ENCODE measurements at places on chromosomes 16 and 17.

GRCh38 chr17:64585146-64585545 lies 77.0 kb downstream of the SMURF2 start:
- no peak for DNase-seq

DNA sequence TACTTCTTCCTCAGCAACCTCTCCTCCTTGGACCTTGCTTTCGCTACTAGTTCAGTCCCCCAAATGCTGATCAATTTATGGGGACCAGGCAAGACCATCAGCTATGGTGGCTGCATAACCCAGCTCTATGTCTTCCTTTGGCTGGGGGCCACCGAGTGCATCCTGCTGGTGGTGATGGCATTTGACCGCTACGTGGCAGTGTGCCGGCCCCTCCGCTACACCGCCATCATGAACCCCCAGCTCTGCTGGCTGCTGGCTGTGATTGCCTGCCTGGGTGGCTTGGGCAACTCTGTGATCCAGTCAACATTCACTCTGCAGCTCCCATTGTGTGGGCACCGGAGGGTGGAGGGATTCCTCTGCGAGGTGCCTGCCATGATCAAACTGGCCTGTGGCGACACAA lies 429 bp downstream of the OR2C1 start:
- no peak for DNase-seq

DNA sequence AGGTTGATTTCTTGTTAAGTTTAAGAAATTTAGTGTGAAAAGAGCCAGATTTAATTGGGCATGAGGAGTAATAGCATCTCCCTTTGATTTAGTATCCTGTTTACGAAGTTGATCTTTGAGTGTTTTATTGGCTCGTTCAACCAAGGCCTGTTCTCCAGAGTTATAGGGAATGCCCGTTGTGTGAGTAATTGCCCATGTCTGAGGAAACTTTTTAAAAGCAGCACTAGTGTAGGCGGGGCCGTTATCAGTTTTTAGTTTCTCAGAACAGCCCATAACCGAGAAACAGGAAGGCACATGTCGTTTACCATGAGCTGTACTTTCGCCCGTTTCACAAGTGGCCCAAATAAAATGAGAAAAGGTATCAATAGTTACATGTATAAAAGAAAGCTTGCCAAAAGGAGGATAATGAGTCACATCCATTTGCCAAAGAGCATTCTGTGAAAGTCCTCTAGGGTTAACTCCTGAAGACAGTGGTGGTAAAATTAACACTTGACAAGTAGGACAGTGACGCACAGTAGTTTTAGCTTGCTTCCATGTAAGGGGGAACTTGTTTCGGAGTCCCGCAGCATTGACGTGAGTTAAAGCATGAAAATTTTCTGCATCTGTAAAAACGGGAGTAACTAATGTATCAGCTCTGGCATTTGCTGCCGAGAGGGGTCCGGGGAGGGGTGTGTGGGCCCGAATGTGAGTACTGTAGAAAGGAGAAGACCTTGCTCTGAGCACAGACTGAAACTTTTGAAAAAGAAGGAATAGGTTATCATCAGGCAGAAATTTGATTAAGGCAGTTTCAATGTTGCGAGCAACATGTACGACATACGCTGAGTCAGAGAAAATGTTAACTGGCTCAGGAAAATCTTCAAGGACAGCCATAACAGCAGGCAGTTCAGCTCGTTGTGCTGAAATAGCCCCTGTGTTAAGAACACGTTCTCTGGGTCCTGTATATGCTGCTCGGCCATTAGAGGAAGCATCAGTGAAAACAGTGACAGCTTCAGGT lies 18.5 kb upstream of the KCTD5 start:
- DNase-seq: peak; percentile 67

DNA sequence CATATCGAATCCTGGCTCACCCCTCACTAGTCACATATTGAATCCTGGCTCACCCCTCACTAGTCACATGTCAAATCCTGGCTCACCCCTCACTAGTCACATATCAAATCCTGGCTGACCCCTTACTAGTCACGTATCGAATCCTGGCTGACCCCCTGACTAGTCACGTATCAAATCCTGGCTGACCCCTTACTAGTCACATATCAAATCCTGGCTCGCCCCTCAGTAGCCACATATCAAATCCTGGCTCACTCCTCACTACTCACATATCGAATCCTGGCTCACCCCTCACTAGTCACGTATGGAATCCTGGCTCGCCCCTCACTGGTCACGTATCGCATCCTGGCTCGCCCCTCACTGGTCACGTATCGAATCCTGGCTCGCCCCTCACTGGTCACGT lies 156.7 kb upstream of the RPH3AL start:
- DNase-seq: no peak

DNA sequence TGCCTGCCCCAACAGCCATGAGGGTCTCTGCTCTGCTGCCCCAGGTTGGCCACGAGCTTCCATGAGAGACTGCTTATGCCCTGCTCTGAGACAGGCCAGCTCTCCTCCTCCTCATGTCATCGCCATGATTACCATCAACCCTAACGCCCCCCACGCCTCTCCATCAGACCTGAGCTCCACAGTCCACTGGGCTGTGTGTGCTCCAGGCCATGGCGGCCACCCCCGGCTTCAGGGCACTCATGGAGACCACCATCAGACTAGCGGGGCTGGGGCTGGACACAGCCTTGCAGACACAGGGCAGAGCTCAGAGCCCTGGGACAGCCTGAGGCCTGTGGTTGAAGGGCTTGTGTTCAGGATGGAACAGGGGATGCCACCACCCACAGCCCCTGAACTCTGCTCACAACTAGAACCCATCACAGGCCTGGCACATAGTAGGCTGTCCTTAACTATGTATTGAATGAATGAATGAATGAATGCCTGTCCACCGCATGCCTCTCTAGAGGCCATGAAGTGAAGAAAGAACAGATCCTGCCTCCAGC lies 14.6 kb downstream of the CNGB1 start:
- no peak for DNase-seq

GRCh38 chr16:7086822-7087616 lies 245.6 kb upstream of the RBFOX1 start:
- DNase-seq: no peak

- no peak for DNase-seq
Measured at GRCh38 chr17:43842975-43843325, 4.0 kb upstream of the CD300LG start.

- no peak for DNase-seq
Measured at GRCh38 chr17:4980644-4981216, 6.7 kb downstream of the CAMTA2 start.

DNA sequence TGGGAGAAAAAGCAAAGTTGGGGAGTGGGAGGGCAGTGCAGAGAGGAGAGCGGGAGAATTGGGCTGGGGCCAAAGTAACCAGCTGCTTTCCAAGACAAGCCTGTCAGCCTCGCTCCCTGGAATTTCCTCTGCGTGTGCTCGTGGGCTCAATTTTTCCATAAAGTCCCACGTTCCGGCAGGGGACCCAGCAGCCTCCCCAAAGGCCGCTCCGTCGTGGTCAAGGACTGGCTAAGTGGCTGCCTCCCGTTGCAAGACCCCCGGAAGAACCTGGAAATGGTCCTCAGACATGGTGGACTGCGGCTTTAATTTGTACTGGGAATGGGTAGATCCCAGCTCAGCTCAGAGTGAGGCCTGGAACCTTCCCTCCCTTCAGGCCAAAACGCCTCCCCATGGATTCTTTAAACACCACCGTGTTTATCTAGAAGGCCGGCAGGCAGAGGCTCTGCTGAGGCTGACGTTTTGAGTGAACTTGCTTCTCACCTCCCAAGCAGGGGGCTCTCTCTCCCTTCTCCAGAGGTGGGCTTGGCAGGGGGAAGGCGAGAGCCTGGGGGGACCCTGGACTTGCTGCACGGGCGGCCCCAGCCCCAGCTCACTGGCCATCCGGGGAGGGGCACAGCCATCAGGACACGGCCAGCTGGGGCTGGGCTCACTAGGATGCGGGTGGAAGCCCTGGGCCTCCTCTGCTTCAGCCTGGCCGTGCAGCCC lies 190.0 kb downstream of the C16orf95 start:
- no peak for DNase-seq

DNA sequence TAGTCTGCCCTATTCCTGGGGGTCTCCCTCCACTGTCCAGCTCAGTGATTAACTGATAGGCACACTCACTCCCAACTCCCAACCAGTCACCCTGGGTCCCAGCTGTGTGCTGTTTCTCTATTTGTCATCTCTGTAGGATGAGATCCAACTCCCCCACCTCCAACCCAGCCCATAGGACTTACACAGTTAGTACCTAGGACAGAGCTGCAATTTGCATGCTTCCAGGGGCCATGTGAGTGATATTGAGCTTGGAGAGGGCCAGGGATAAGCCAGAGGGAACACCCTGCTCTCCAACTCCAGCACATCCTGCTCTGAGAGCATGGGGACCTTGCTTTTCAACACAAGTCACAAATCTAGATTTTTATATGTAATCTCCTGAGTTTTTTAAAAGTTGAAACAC lies 8.8 kb downstream of the C17orf113 start:
- no peak for DNase-seq

DNA sequence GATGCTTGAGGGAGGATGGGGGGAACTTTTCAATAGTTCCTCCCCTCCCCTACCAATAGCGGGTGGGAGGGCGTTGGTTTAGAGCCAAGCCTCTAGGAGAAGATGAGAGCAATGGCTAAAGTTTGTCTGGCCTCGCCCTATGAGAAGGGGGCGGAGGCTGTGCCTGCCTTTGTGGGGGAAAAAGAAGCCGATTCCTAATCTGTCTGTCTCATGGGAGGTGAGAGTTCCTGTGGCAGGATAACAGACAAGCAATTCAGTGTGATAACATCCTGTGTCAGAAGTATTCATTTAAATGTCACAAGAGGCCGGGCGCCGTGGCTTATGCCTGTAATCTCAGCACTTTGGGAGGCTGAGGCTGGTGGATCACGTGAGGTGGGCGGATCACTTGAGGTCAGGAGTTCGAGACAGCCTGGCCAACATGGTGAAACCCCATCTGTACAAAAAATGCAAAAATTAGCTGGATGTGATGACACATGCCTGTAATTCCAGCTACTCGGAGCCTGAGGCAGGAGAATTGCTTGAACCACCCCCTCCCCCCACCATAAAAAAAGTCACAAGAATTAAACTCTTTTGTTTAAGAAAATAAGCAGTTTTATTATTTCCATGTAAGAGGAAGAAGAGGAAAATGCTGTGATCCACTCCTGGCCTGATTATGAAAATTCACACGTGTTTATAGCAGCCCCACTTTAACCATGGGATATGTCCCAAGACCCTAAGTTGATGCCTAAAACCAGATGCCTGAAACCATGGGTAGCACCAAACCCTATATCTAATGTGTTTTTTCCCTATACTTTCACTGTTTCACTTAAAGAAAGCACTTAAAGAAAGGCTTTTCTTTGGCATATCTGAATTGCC lies 1.7 kb downstream of the SLFN5 start:
- peak; percentile 73 for DNase-seq

- DNase-seq: no peak
Measured at GRCh38 chr17:14605267-14605599, 304.4 kb downstream of the HS3ST3B1 start.

DNA sequence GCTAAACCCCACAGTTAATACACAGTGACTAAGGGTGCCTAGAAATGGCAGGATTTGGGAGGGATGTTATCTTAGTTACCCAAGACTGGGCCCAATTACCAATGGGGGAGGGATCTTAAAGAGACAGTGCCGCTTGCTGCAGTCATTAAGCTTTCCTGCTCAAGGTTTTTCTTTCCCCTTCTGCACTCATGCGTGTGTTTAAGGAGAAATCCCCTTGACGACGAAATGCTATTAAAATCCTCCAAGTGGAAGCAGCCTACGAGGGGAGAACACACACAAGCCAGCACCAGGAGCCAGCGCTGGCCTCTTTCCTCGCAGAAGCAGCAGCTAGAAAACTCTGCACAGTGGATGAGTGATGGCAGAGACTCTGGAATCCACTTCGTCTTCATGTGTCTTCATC lies 22.0 kb downstream of the SALL1 start:
- no peak for DNase-seq

DNA sequence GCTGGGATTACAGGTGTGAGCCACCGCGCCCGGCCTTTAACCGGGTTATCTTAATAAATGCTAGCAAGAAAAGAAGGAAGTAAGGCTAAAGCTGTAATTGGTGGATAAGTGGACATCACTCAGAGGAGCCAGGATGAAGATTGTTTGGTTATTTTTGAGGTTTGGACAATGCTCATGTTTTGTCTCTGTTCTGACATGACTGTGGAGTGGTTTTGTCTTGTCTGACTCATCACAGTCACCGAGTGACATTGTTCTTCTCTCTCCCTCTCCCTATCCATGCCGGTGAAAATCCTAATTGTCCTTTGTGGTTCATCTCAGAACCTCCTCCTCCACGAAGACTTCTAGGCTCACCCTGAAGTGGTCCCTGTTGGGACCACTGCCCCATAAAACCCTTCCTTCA lies 23.5 kb upstream of the GRIN2A start:
- DNase-seq: no peak

DNA sequence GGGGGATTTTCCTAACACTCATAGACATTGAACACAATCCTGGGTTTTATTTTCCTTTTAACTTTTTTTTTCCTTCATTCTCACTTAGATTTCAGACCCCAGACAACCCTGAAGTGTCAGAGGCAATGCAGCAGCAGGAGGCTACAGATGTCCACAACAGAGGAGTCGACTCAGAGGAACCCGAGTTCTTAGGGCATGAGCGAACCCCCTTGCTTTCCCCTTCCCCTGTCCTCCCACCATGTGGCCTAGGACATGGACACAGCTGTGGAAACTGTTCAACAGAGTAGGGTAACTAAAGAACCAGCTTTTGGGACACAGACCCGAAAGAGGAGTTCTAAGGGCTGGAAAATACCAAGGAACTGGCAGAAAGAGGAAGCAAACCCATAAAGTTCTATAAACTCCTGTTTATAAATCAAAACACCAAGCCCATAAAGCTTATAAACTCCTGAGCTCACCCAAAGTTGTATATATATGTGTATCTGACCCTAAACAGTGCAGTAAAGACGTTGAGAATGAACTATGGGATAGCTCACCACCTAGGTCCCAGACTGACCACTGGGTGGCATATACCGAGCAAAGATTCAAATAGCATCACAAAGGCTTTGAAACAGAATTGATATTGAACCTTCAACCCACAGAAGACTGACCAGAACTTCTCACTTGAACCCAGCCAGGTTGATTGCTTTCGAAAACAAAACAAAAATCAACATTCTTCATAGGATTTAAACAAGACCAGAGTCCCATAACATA lies 33.9 kb downstream of the CMTM4 start:
- no peak for DNase-seq

GRCh38 chr17:70976447-70976846 lies 807.1 kb downstream of the KCNJ2 start:
- DNase-seq: no peak

- no peak for DNase-seq
Measured at GRCh38 chr17:8754890-8755289, 3.5 kb downstream of the SPDYE4 start.

GRCh38 chr17:59829217-59830006 lies 63.3 kb downstream of the TUBD1 start:
- peak; percentile 98 for DNase-seq

GRCh38 chr17:78133971-78134898 lies 3.7 kb downstream of the TMC8 start:
- DNase-seq: no peak

DNA sequence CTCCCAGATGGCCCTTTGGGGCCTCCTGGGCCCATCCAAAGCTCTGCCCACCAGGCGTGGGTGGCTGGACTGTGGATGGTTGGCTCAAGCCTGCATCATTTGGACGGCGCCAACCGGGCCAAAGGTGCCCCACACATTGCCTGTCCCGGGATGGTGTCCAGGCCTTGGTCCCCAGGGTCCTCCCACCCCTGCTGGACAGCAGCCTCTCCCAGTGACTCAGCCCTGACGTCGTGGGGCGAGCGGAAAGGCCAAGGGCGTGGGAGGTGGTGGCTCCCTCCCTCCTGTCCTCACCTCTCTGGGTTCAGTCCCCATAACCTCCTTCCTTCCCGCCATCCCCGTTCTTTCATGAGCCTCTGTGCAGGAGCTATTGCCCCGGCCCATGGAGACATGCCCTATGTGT lies 42.1 kb upstream of the DLX4 start:
- no peak for DNase-seq

GRCh38 chr17:58556833-58557250 lies 42.4 kb upstream of the MTMR4 start:
- no peak for DNase-seq

Measured in fibroblast of skin of left quadriceps (primary cell).